ENCODE measurements at places on chromosomes 11 and 22.
A peak's percentile ranks its signal among the peaks of the same experiment; 100 is the strongest.

- no peak for DNase-seq
Observed at GRCh38 chr11:100824041-100824809, 137.1 kb downstream of the ARHGAP42 start.

GRCh38 chr11:123429913-123430720 is at the start of gene GRAMD1B:
TSS of gene GRAMD1B (plus strand) at chr11:123430269. CDS start at chr11:123430793, 524 bp downstream.
- peak; percentile 48 for DNase-seq

DNA sequence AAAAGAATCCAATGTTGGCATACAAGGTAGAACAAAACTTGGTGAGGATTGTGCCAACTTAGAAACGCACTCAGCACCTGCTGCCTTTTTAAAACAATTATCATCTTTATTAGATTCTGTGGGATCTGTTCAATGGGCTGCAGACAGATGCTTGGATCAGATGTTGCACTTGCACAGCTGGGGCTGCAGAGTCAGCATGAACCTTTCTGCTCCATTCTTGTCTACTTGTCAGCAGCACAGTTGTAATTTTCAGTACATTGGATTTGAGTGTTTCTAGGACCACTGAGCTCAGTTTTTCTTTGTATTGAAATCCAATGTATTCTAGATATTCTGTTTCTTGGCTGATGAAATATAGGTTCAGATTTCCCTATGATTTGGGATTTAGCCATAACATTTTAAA is 164.5 kb downstream of the LUZP2 start:
- no peak for DNase-seq

DNA sequence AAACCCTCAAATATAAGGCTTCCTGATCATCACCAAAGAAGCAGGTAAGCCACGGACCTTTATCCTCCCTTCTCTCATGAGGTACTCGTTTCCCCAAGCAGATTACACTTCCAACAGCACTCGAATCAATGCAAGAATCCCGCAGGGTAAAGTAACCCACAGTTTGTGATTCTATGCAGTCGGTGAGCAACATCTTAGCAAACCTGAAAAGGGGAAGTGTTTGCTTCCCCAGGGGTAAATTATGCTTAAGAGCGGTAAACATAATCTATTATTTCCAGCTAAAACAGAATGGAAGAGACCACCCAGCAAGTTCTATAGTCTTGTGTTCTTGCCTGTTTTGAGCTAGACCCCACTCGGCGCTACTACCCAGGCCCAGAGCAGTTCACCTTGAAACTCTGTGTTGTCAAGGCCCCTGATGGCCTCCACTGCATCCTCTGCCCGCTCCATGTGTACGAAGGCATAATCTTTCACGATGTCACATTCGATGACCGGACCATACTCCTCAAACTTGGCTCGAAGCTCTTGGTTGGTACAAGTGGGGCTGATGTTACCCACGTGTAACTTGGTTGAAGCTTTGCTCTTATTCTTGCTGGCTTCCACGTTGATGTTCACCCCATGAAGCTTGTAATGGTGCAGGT is 1.3 kb downstream of the RBM4B start:
- no peak for DNase-seq

DNA sequence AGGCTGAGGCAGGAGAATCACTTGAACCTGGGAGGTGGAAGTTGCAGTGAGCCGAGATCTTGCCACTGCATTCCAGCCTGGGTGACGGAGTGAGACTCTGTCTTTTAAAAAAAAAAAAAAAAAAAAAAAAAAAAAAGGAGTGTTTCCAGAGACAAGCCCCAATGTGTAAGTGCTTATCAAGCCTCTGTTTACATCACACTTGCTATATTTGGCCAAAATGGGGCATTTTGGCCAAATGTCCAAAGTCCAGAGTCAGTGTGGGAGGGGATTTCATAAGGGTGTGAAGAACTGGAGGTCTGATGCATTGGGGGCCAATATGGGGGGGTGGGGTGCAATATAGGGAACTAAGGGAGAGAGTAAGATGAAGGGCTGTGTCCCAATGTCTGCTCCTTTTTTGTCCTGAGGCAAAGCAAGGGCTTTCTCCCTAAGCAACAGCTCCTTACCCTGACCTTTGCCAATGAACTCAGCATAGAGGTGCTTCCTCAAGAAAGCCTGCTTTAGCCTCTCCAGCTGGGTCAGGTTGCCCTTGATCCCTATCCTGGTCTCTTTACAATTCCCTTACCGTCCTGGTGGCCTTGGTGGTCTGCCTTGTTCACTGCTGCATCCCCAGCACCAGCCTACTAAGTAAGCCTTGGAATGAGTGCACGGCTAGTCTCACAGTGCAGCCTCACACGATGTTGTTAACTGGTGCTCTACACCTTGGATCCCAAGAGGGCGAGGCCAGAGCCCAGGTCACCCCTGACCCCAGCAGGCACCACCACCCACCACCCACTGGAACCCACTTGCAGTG is 14.1 kb upstream of the BCR start:
- no peak for DNase-seq

GRCh38 chr11:62054484-62055121 is 69.2 kb upstream of the INCENP start:
- DNase-seq: no peak

GRCh38 chr11:12088531-12088930 is 21.9 kb upstream of the MICAL2 start:
- DNase-seq: no peak

- DNase-seq: no peak
Observed at GRCh38 chr11:10537600-10537999, 3.4 kb downstream of the RNF141 start.

GRCh38 chr11:124920870-124921609 is 2.0 kb downstream of the HEPN1 start:
- DNase-seq: peak; percentile 78

DNA sequence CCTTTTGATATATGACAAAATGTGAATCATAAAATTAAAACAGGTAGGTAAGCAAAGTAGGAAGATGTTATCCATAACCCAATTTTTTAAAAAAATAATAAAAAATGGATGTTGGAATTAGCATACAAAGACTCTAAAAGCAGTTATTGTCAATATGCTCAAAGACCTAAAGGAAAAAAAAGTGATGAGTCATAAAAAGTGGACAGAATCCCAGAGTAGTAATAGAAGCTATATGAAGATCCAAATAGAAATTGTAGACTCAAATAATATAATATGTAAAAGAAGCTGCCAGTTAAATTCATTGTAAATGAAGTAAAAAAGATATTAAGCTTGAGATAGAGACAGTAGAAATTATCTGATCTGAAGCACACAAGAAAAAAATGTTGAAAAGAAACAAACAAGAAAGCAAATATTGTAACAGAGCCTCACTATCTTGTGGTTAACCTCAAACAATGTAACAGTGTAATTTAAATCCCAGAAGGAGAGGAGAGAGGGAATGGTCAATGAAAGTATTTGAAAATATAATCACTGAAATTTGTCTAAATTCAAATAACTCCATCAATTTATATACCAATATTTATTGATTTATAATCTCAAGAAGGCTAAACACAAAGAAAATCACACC is 773.4 kb upstream of the RAG2 start:
- no peak for DNase-seq

DNA sequence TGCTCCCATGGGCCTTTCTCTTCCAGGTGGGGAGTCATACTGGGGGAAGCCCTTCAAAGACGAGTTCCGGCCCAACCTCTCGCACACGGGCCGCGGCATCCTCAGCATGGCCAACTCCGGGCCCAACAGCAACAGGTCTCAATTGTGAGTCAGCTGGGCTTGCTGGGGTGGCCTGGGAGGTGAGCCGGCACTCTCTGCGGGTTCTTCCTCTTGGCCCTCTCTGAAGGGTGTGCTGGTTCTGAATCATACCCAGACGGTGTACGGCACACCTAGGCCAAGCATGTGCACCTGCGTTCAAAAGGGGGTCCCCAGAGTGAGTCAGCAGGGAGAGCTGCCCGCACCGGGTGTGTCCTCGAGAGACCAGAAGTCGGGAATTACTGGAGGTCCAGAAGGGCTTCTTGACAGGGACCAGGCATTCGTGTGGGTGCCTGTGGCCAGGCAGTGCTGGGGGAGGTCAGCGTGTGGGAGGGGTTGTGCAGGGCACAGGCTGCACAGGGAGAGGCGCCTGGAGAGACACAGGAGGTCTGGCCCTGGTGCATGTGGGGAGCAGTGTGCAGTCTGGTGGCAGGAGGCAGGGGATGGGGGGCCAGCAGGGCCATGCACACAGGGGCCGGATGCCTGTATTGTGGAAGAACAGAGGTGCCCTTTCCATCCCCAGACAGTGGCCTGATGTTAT is 23.0 kb downstream of the PPIL2 start:
- no peak for DNase-seq

GRCh38 chr11:36002196-36002595 is 58.3 kb downstream of the LDLRAD3 start:
- DNase-seq: no peak

DNA sequence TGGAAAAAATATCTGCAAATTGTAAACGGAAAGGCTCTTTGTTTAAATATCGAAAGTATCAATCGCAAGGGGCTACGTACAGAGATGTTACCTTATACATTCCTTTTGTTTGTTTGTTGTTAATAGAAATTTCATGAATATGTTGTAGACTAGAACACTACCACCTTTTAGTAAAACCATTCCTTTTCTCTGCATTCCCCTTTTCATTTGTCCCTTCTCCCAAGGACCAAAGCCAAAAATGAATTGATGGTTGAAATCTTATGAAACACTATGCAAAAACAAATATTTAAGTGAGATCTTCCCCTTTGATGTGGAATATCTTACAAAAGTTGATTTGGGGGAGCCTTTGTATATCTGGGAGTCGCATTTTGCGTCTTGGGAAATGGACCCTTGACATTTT is 2.1 kb downstream of the SLC17A6 start:
- no peak for DNase-seq

DNA sequence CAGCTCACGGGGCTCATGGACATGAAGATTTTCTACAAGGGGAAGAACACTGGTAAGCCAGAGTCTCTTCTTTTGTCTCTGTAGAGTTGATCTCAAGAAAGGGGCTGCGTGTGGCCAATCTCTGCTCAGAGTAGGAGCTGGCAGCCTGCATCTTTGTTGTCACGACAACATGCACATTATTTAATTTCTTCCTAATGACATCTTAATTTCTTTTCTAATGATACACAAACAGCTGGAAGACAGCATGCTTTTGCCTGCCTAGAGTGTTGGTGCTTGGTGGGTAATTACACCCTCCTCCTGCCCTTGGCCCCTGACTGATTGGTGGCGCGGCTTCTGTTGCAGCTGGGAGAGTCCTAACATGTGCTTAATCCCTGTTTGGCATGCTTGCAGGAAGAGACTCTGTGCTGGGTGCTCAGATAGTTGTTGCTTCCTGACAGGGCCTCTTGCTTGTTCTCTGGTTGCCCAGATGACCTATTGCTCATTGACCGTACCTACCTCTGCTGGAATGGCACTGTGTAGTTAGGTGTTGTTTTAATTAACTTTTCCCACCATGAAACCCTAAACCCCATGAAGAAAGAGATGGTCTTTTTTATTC is 106.9 kb upstream of the SORL1-AS1 start:
- DNase-seq: no peak

GRCh38 chr11:15923183-15923582 is 433.2 kb downstream of the SOX6 start:
- no peak for DNase-seq

GRCh38 chr11:20771681-20772080 is 102.3 kb downstream of the NELL1 start:
- DNase-seq: no peak

- peak; percentile 62 for DNase-seq
Observed at GRCh38 chr11:12746593-12747097, 72.4 kb downstream of the TEAD1 start.

GRCh38 chr22:47569389-47570299 is 807.2 kb downstream of the TBC1D22A start:
- DNase-seq: no peak

DNA sequence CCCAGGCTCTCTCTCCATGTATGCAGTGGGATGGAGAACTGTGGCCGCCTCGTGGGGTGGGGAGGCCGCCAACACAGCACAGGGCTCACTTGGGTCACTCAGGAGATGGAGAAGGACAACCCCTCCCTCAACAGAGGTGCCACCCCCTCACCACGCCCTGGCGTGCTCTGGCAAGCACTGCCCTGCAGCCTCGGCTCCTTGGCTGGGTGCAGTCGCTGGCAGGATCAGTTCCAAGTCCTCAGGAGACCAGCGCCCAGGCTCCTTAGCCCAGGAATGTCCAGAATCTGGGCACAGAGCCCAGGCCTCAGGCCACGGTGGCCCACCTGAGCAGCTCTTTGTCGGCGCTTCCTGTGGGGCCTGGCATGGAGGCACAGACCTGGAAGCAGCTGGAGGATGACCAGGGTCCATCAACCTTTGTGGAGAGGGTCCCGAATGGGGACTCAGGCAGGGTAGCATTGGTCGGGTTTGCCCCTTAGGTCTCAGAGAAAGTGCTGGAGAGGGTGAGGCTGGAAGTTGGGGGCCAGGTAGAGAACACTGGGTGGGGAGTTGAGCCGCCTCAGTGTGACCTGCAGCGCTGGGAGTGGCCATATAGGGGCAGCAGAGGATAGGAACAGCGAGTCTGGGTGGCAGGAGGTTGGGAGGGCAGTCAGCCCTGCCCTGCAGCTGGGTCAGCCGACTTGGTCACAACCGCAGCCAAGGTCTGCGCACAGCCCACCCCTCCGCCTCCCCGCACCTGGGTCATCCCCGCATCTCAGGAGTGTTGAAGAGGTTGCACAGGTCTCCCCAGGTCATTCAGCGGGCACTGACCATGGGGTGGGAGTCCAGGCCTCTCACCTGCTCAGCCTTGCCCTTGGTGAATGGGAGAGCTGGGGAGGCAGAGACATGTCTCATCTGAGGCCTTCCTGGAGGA is 8.2 kb downstream of the SUSD2 start:
- DNase-seq: peak; percentile 65

- no peak for DNase-seq
Observed at GRCh38 chr22:42611051-42611450, 3.6 kb downstream of the POLDIP3 start.

GRCh38 chr22:39954584-39955055 is 5.6 kb upstream of the TMA7B start:
- DNase-seq: no peak

DNA sequence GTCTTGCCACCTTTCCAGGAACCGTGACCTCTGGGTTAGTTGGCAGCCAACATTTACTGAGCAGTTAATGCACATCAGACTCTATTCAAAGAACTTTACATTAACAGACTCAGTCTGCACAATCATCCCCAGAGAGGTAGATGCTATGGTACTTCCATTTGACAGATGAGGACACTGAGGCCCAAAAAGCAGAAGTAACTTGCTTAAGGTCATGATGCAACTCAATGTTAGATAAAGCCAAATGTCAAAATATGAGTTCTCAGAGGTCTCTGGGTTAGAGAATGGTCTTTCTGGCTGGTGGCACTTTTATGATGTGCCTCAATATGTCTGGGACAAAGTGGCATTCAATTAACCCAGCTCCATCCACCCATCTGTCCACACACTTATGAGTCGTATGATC is 450.0 kb downstream of the MIAT start:
- no peak for DNase-seq

DNA sequence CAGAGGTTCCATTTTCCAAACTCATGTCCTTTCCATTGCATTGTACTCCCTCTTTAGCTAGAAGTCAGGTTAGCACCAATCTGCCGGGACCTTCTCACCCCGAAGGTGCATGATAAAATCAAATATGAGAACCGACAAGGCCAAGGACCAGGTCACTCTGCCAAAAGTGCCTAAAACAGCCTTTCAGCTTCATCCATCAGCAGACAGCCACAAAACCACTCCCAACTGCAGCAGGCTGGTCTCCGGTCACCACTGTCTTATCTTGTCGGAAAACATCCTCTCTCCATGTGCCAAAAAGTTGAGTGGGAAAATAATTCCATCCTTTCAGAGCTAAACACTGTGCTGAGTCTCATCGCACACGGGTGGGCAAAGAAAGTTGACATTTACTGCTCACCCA is 1.4 kb downstream of the PI4KA start:
- DNase-seq: no peak

- no peak for DNase-seq
Observed at GRCh38 chr11:117704395-117705100, 92.5 kb downstream of the DSCAML1 start.
